ENCODE measurements at places on chromosomes 11 and 22. TPM values are rescaled to one million over a fixed set of nuclear protein-coding genes. Genes with fewer than 3 reads are reported as not detected.

GRCh38 chr11:33303541-33303940, 46.4 kb downstream of the HIPK3 start:
- no peak for DNase-seq

DNA sequence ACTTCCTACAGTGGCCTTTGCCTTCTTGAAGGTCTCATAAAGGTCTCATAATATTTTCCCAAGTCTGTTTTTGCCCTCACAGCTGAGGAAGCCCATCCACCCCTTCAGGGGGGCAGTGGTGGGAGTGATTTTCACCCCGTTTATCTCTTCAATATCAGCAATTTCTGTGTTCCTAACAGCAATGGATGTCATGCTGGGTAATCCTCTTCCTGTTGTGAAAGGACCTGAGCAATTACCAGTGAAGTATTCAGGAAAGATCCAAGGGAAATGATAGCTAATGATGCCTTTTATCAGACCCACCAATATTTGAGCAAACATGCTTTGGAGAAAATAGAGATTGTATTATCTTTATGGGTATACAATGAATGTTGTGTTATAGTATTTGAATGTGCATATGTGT, 226.9 kb downstream of the INSC start:
- no peak for DNase-seq

- DNase-seq = no peak
Measured at GRCh38 chr11:102664001-102664752, 39.0 kb upstream of the MMP20 start.

DNA sequence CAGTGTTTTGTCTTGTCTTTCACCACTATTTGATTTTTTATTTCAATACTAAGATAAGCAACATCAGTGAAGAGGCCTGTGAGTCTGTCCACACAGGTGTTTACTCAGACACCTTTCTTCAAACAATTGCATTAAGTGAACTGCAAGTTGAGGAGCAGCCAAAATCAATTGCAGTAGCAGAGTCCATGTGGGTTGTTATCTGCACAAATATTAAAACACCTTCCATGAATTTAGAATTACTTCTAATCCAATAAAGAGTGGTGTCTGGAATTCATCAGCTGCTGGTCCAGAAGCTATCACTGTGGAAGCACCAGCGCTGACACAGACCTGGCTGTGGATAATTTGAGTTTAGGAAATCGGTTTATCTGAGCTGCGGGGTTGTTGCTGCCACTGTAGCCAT, 83.5 kb upstream of the FAT3 start:
- no peak for DNase-seq

- DNase-seq = no peak
Measured at GRCh38 chr22:36493690-36494110, 12.3 kb upstream of the TXN2 start.

DNA sequence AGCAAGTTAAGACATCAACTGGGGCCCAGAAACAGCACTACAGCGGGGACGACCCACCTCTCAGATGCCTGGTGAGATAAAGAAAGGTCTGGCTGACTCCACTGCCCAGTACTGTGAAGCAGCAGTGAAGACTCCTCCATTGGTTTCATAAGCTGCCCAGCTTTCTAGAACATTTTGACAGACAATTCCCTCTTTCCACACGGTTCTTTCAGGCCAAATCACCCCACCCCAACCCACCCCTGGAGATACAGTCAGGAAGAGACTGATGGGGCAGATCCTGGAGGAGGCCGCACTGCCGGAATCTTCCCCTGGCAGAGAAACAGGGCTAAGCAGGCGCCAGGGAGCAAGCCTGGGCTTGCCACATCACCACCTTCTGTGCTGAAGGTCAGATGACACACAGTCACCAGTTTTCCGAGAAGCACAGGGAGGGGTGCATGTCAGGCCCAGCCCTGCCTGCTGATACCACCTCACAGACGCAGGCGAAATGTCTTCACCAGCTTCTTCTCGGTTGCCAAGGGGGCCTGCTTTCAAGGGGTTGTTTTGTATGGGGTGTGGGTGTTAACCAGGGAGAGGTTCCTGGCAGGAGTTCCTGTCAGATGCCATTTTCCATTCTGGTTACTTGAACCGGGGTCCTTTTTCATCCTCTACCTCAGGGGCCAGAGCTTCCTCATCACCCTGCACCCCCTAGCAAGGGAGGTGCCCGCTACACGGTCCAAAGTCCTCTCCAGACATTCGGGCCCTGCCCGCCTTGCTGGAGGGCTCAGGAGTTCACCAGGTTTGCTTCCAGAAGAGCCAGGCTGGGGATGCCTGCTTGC, 1.4 kb upstream of the NEAT1 start:
- peak; percentile 95 for DNase-seq

DNA sequence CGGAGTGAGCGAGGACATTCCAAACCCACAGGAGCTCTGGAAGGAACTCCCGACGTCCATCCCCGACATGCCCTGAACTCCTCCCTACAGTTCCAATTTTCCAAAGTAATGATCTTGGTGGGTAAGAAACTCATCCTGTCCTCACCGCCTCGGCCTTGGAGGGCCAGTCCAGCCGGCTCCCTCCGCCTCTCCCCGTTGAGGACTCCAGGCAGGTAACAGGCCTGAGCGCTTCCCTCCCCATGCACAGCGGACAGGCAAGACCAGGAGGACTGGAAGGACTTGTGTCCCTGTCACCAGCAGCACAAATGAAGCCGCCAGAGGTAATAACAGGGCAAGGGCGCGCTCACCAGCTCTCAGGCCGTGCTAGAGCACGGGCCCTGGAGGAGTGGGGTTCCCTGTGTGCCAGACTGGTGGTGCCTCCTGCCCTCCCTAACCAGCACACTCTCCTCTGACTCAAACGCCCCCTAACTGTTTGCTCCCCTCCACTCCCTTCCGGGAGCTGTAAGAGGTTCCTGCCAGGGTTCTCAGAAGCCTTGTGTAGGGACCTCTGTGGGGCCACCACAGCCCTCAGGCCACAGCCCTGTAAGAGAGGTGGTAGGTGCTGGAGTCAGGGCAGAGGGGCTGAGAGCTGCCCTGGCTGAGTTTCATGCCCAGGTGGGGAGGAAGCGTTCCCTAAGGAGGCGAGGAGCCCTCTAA, 17.1 kb downstream of the OVOL1 start:
- no peak for DNase-seq

GRCh38 chr22:24409707-24410106, 17.7 kb upstream of the ADORA2A start:
- DNase-seq = no peak

GRCh38 chr11:34243600-34244464, 114.0 kb downstream of the ABTB2 start:
- DNase-seq = peak; percentile 83

GRCh38 chr11:72958791-72959190, 144.6 kb downstream of the ATG16L2 start:
- no peak for DNase-seq

- peak; percentile 50 for DNase-seq
Measured at GRCh38 chr22:36252754-36253522, at the start of gene APOL1. Gene APOL1, plus strand, starts transcription at chr22:36253133. Its CDS starts 1,823 bp downstream, at chr22:36254956.

- DNase-seq = no peak
Measured at GRCh38 chr11:17613983-17614382, 66.9 kb downstream of the OTOG start.

GRCh38 chr11:79437981-79438630, 2.7 kb downstream of the TENM4 start:
- peak; percentile 21 for DNase-seq

DNA sequence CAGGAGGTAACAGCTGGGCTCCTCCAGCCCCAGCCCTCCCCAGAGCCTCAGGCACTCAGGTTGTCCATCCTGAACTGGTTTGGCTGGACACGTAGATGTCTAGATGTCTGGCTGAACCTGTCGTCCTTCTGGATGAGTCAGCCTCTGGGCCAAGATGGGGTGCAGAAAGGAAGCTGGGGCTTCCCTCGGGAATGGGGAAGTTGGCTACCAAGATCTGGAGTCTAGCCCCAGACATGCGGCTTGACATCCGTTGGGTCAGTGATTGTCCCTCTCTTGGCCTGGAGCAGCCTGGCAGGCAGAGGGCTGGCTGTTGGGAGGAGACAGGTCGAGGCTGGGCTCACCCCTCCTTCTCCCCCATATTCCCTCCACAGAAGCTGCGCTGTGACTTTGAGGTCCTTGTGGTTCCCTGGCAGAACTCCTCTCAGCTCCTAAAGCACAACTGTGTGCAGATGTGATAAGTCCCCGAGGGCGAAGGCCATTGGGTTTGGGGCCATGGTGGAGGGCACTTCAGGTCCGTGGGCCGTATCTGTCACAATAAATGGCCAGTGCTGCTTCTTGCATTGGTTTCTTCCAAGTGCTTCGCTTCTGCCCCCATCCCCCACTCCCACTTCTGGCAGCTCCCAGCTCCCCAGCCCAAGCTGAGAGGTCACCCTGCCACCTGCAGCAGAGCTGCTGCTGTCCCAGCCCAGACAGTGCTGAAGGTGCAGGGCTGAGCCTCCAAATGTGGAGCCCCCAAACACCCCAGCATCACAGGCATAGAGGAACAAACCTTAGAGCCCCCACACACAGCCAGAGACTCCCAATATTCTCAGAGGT, 1.3 kb downstream of the CST6 start:
- no peak for DNase-seq

DNA sequence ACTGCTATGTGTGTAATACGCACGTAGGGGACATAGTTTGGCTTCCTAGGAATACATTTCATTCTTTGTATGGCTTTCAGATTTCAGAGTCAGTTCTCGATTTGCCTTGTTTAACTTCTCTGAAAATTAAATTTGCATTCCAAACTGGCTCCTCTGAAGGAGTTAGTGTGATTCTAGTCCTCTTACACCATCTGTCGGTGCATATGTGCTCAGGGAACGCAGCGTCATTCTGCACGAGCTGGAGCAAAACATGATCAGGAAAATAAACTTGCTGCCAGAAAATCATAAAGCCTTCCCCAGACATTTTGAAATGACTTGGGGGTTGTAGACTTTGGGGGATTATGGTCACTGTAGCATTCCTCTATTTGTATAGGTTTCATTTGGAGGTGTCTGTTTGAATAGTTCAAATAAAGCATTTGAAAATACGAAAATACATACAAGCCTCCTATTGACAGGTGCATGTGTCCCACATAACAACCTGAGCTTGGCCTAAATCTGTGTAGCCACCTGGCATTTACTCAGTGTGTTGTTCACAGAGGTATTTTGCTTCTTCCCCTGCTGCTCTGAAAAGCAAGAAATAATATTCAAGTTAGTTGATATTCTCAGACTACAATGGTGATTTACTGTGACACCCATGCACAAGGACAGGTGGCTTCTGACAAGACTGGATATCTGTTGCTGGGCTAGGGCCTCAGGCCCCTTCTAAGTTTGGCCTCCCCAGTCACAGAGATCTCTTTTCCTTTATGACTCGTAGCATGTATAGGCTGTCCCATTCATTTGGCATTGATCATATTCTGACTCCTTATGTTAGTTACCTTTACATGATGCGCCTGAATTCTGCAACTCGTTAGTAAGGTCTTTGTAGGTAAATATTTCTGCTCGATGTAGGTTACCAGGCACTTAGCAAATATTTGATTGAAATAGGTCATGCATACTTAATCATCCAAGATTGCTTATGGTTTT, 81.6 kb upstream of the SORL1-AS1 start:
- no peak for DNase-seq

DNA sequence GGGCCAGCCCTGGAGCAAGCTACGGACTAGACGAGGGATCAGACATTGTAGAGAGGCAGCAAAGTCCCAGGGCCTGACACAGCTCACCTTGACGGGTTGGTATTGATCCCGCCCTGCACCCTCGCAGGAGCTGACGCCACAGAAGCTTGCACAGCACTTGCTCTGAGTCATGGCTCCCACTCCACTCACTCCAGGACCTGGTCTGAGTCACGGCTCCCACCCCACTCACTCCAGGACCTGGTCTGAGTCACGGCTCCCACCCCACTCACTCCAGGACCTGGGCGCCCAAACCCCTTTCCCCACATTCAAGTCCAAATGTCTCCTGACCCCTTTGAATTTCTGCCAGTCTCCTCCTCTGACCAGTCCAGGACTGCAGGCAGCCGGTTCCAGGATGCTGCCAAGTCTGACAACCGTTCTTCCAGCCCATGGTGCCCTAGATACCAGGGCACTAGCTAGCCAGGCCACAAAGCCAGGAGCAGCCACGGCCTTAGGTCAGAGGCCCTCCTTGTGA, 6.0 kb upstream of the PNPLA5 start:
- DNase-seq = no peak

- DNase-seq = no peak
Measured at GRCh38 chr22:17086296-17086695, 1.5 kb downstream of the IL17RA start.

GRCh38 chr11:112097734-112098528, 11.3 kb downstream of the SDHD start:
- DNase-seq = no peak

GRCh38 chr11:1877211-1878136, 14.2 kb downstream of the PRR33 start:
- peak; percentile 61 for DNase-seq

TMX2 gene
- 81.4 TPM for total RNA-seq

TRIM6 gene
- total RNA-seq = 6.6 TPM

CALCB gene
- 0.50 TPM for total RNA-seq

USH1C gene
- 58.8 TPM for total RNA-seq

MCHR1 gene
- total RNA-seq = 1.1 TPM

OR52I1 gene
- total RNA-seq = not detected

PATE4 gene
- total RNA-seq = not detected

MS4A4E gene
- not detected for total RNA-seq

PRSS23 gene
- total RNA-seq = 46.0 TPM
